Activated naive CD4-positive, alpha-beta T cell treated with Interleukin-2 at 50 U/mL for 16 hours (primary cell): ENCODE measurements at places on chromosomes 5 and 9.
A peak's percentile ranks its signal among the peaks of the same experiment; 100 is the strongest.

GRCh38 chr9:100729336-100729895, 151.5 kb downstream of the CAVIN4 start:
- DNase-seq: no peak

DNA sequence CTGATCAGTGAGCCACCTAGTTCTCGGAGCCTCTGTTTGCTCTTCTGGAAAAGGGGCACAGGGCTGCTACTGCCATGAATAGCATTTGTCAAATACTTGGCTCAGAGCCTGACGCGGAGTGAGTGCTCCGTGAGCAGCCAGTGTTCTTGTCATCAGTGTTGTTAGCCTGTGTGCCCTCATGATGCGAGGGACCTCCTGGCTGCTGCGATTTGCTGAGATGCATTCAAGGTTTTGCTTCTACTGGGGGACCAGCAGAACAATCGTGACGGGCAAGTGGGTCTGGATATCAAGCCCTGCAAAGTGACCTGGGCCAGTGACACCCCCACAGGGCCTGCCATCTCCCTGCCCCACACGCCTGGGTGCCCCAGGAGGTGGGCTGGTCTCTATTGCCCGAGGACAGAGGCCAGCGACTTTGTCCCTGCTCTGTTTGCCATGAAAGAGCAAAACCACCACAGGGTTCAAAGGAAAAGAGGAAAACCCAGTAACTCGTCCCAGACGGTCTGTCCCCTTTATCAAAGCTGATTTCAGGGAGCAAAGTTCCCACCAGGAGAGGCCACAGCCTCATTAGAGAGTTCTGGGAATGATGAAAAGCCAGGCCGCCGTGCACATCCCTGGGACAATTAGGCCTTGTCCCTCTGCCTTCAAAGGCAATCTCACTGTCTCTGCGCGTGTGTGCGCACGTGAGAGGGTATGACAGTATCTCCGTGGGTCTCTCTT, 86.5 kb upstream of the LMX1B start:
- no peak for DNase-seq

- no peak for DNase-seq
Observed at GRCh38 chr5:14726066-14726838, 61.7 kb downstream of the OTULIN start.

DNA sequence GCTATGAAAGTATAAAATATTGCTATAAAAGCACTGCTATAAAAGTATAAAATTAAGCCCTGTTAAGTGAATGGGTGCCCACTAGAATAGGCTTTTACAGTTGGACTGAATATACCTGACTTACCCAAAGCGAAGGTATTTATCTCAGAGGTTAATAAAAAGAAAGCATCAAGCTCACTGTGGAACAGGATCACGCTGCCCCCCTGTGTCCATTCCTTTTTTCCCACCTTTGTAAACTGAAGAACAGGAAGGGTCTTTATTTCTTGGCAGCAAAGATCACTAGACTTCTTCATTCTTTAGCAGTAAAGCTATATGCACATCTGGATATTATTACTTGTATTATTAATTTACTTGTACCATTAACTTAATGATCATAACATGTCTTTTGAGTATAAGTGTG, 22.1 kb upstream of the PLPP6 start:
- peak; percentile 30 for DNase-seq

DNA sequence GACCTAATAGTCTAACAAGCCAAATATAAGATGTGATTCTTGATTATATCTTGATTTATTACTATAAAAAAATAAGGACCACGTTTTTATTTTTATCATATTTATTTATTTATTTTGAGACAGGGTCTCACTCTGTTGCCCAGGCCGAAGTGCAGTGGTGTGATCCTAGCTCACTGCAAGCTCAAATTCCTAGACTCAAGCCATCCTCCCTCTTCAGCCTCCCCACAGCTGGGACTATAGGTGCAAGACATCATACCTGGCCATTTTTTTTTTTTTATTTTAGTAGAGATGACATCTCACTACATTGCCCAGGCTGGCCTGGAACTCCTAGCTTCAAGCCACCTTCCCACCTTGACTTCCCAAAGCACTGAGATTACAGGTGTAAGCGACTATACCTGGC, 61.0 kb upstream of the LARP1 start:
- no peak for DNase-seq

- DNase-seq: no peak
Observed at GRCh38 chr5:136094913-136095641, 37.6 kb upstream of the SMAD5 start.

DNA sequence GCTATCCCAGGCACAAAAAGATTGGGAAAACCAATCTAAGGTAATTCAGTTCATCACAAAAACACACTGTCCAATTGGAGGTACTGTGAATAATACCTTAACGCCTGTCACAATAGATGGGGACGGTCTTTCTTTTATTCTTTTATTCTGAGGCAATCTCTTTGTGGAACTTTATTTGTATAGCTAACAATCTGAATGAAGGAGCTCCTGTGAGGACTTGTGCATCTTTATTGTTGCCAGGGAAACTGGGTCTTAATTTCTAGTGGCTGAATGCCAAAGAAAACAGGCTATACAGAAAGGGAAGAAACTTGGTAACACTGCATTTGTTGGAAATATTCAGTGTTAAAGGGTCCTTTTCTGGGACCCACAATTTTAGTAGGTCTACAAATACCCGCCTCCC, 546.9 kb upstream of the C9orf72 start:
- DNase-seq: no peak

- DNase-seq: no peak
Observed at GRCh38 chr9:77463151-77463550, 185.0 kb downstream of the GNA14 start.

- DNase-seq: no peak
Observed at GRCh38 chr5:36279054-36279698, 22.5 kb downstream of the RANBP3L start.

DNA sequence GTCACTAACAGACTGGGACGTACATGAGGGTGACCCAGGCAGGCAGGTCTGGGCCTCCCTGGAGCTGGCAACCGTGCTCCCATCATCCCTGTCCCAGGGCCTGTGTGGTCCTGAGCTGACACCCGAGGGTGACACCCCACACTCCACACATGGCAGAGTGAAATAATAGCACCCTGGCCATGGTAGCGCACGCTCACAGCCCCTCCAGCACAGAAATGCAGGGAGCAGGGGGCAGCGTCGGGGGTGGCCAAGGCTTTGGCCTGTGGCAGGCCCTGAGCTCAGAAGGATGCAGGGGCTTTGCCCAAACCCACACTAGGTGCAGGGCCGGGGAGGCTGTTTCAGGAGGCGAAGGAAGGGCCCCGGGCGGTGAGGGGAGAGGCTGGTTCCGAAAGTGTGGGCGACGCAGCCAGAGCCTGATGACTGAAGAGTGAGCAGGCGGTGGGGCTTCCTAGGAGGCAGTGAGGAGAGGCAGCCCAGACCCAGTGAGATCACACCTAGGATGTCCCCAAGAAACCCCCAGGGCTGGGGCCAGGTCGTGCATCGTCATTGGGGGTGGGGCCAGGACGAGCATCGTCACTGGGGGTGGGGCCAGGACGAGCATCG, 12.9 kb downstream of the OR2V2 start:
- DNase-seq: peak; percentile 81

DNA sequence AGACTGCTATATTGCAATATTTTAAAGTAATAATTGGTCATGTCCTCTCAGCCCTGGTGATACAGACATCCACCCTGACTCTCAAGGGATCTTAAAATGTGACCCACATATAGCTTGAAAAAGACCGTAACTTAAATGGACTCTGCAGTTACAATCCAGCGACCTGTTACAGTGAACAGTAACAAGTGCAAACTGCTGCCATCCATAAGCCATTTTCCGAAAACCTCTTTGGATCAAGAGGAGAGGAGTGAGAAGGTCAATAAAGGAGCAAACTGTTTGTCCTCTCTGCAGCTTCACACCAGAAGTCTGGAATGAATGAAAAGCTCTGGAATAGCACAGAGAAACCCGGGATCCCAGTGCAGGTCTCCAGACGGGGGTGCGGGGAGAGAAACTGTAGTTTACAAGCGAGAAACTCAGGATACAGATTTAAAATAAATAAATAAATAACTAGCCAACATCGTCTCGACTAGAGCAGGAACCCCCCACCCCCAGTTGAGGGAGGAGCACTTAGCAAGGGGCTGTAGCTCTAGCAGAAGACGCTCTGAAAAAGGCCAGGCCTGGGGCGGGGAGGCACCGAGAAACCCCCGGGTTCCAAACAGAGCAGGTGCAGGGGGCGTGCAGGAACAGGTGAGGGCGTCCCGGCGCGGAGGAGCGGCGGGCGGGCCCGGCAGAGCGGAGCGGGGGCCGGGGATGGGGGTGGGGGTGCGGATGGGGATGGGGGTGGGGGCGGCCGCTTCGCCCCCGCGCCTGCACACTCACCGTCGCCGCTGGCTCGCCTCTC, 572 bp downstream of the ZDHHC21 start:
- DNase-seq: peak; percentile 39

- no peak for DNase-seq
Observed at GRCh38 chr5:15643731-15644130, 143.8 kb downstream of the FBXL7 start.

DNA sequence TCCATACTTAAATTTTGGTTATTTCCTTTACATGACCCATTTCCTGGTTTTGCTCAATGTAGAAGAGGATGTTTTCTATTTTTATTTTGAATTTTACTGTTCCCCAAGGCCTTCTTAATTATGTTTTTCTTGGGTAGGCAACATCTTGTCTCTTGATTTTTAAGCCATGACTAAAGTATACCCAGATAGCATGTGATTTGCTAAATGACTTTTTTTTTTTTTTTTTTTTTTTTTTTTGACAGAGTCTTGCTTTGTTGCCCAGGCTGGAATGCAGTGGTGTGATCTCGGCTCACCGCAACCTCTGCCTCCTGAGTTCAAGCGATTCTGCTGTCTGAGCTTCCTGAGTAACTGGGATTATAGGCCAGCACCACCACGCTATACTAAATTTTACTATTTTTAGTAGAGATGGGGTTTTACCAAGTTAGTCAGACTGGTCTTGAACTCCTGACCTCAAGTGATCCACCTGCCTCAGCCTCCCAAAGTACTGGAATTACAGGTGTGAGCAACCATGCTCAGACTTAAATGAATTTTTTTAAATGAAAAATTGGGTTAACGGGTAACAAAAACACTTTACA, 198.6 kb upstream of the DAB2 start:
- no peak for DNase-seq

- DNase-seq: no peak
Observed at GRCh38 chr5:153390569-153390968, 99.9 kb upstream of the GRIA1 start.

GRCh38 chr5:76379855-76380254, 23.2 kb upstream of the IQGAP2 start:
- no peak for DNase-seq

DNA sequence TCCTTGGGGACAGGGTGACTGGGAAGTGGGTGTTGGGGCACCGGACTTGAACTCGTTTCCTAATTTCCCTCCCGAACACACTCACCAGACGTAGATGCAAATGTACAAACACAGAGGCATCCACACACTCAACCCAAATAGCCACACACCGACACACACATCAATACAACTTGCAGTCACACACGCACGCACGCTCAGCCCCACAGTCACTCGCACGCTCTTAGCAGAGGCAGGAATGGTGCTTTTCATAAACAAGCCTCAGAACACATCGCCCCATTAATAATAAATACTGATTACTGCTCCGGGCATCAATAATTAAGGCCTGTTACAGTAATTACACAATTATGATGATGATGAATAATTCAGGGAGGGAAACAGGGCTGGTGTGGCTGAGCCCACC, 5.7 kb downstream of the BARHL1 start:
- no peak for DNase-seq

DNA sequence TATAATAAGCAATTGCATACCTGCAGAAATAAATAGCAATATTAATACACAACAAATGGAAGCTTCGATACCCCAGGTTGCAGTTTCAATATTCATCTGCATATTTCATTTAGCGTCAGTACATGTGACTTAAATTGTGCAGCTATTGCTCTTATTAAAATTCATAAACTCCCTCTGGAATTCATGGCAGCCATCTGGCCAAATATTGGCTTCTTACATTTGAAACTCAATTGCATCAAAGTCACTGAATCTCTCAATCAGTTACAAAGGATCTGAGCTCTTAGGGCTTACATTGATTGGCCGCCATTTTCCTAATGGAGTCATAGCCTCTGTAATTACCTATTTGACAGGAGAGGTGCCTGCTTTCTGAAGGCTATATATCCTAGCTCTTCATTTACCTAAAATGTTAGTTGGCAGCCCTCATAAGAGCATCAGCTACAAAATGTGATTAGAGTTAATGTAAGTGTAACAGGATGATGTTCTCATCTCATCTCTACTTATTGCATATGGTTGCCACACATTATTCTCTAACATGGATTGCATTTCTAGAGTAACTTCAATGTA, 453.5 kb downstream of the CAAP1 start:
- no peak for DNase-seq

DNA sequence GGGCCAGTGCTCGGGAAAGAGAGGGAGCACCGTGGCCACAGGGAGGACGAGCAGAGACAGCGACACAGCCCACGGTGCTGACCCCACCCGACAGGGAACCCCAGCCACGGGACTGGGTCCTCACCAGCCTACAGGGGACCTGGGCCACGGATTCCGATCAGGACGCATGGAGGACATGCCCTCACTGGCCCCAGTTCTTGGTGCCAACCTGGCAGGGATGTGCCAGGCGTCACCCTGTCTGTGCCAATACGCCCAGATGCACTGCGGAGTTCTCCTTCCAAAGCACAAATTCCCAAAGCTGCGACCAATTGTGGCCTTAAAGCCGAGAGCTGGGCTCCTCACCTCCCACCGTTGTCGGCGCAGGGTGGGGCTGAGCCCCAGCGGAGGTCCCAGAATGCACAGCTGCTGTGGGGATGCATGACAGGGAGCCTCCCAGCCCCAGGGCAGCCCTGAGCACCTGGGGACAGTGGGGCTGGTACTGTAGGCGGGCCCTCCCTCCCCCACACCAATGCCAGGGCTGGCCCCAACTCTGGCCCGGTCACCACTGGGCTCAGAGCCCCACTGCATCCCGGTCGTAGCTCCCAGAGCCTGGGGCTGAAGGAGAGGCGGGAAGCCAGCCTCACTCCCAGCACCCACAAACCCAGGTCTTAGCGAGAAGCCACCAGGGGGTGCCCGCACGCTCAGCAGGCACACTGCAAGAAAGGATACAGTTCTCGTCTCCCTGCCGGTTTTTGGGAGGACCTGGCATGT, 44.2 kb downstream of the NKD2 start:
- no peak for DNase-seq

- no peak for DNase-seq
Observed at GRCh38 chr9:90874194-90874593, 72.6 kb downstream of the SYK start.

- no peak for DNase-seq
Observed at GRCh38 chr5:53944981-53945380, 365.4 kb downstream of the ARL15 start.

GRCh38 chr5:129445379-129445778, 14.7 kb upstream of the ADAMTS19 start:
- DNase-seq: no peak

GRCh38 chr5:82011761-82012160, 39.9 kb downstream of the ATG10 start:
- no peak for DNase-seq

DNA sequence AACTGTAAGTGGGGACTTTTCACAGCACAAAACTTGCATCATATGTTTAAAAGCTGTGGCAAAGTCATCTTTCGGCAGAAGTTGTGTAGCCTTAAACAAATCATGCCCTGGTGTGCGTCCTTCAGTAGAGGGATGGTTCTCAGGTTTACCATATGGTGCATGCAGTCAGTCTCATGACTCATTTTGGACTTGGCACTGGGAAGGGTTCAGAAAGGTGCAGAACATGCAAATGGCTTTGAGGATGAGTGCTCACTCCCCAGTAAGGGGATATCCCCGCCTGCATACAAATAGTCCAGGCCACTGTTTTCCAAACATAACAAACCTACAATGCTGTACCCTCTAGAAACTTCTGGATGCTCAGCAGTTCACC, 260.3 kb downstream of the NDUFS4 start:
- DNase-seq: no peak
